Globus pallidus (tissue), 1 donor: ENCODE measurements at places on chromosomes 13 and 19.

DNA sequence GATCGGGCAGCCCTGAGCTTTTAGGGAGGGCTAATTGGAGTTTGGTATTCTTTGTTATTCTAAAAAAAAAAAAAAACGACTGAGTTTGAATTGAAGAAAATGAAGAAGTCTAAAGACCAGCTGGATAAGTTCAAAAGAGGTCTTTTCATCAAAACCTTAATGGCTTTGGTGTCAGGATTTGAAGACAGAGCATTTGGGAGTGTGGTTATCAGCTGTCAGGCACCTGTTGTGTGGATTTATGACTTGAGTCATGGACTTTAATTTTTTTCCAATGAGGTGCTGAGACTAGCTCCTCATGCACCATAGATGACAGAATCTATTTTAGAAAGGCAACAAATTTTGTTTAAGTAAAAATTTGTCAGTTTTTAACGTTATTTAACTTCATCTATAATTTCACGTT is 72.5 kb downstream of the FREM2 start:
- DNase-seq: no peak

DNA sequence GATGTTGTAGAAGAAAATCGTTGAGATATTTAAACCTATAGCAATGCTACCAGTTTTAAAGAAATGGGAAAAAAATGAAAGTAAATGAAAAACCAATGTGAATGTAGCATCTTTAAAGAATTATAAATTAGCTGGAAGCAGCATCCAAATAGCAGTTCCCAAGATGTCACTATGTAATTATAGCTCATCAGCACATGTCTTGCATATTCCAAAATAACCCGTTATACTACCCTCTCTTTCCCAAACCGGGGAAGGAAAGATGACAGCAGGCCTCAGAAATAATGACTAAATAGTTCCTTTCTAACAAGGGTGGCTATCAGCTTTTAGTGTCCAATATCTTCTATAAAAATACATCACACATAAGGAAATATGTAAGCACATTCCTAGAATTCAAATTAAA is 140.5 kb downstream of the FGF14 start:
- no peak for DNase-seq

DNA sequence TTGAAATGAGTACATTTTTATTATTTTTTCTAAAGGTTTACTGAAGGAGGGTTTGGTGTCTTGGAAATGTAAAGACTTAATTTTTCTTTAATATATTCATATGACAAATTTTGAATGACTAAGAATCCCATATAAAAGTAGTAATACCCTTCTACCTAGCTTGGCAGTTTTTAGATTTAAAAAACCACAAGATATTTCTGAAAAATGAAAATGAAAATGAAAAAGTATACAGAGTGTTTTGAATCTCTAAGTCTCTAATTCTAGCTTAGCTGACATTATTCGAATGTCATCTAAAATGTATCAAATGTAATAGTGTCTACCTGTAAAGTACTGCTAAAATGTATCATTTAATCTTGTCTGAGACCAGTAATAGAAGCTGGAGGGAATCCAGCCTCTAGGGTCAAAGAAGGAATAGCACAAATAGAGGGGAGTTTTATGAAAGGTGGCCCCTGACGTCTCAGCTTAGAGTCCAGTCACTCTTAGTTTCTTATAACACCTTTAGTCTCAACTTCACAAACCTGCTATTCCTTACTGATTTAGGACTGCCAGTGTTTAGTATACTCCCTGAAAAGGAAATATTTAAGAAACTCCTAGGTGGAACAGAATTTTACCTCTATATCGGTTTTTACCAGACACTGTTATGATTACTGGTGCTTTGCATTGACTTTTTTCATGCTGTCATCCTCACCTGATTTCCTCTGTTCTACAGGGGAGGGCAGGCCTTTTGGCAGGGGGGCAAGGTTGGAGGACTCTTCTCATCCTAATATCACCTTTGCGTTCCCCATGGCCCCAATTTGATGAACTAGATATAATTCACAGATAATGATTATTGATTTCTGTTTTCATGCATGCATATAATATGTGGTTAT is 16.2 kb upstream of the MIR17HG start:
- DNase-seq: no peak

GRCh38 chr19:49767381-49767780 is 580 bp downstream of the AP2A1 start:
- DNase-seq: no peak

- DNase-seq: no peak
These were observed 255.8 kb upstream of the DACH1 start for GRCh38 chr13:72122661-72123255.

GRCh38 chr19:38266981-38267597 is 2.7 kb downstream of the SPINT2 start:
- no peak for DNase-seq

DNA sequence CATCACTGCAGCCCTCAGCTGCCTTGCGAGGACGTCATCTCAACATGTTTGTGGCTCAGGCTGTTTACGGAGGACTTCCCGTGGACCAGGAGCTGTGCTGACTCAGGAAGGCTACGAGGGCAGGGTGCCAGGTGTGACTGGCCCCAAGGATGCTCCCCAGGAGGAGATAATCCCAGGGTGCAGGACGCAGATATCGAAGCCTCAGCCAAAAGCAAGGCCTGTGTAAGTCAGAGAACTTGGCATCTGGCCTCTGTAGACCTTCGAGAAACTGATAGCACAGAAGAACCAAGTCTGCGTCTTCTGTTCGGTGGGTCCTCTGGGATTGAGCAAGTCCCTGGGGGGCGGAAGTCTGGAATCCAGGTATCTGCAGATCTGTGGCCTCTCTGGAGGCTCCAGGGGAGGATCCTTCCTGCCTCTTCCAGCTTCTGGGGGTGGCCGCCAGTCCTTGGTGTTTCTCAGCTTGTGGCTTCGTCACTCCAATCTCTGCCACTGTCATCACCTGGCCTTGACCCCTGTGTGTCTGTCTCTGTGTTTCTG is 2.6 kb upstream of the DOHH start:
- DNase-seq: no peak

- DNase-seq: no peak
These were observed 381.0 kb downstream of the TSHZ3 start for GRCh38 chr19:30968210-30968609.

DNA sequence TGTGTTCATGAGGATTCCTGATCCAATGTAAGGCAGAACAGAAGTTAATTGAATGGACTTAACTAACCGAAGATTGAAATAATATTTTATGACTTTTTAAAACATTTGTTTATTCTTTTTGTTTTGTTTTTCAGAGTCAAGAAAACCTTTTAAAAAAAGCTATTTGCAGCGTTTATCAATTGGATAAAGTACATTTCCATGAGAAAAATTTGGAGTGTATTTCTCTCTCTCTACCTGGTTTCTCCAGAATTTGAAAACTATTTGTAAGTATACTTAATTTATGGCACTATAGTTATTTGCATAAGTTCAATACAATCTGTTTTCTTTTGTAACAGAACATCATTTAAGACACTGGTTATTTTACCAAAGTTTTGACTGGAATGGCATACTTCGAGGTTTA is 208.0 kb upstream of the UBL3 start:
- DNase-seq: no peak

DNA sequence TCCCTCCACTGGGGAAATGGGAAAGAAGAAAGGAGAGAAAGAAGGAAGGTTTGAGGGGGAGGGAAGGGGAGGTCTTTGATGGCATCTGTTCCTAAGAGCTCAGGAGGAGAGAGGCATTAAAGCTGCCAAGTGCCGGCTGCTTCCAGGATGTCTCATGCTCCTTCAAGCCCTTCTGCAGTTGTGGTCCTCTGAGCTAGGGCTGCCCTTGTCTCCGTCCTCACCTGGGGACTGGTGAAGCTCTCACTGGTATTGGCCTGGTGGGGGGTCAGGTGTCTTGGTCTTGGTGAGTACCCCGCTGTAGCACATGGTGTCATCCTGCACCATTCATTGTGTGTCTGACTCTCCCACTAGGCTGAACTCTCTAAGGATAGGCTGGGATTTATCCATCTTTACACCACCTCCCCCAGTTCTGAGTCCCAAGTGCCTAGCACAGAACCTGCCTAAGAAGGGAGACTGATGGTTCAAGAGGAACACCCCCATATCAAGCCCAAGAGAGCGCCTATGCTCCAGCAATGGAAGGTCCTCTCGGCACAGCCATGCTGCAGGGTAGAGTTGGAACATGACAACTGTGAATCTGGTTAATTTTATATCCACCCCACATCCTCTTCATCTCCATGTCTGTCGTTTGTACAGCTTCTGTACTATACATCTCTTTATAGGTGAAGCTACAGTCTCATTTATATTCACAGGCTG is 83.7 kb downstream of the AKAP11 start:
- DNase-seq: no peak

DNA sequence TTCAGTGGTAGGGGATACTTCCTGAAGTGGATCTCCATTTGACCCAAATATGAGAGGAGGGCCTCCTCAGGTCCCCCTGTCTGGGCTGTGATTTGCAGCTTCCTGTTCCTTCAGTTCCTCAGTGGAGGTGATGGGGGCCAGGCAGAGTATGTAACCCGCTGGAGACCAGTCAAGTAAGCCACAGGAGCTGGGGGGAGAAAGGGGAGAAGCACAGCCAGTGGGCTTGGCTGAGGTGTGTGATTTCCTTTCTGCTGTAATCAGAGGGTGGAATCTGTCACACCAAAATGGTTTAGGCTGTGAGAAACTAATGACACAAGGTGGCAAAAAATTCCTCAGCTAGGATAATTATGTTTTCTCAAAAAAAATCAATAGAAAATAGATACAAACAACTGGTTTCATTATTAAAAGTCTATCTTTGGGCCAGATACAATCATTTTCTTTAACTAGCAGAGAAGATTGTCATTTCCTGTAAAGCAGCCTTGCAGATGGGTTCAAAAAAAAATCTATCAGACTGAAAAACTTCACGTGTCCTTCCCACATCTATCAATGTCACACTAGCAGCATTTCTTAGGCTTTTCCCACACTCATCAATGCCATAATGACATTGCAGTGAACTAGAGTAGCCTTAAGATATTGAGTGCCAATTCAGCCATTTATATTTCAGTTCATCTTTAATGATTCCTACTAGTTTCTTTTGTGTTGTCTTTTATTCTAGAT is 1660.3 kb downstream of the EFNB2 start:
- no peak for DNase-seq

DNA sequence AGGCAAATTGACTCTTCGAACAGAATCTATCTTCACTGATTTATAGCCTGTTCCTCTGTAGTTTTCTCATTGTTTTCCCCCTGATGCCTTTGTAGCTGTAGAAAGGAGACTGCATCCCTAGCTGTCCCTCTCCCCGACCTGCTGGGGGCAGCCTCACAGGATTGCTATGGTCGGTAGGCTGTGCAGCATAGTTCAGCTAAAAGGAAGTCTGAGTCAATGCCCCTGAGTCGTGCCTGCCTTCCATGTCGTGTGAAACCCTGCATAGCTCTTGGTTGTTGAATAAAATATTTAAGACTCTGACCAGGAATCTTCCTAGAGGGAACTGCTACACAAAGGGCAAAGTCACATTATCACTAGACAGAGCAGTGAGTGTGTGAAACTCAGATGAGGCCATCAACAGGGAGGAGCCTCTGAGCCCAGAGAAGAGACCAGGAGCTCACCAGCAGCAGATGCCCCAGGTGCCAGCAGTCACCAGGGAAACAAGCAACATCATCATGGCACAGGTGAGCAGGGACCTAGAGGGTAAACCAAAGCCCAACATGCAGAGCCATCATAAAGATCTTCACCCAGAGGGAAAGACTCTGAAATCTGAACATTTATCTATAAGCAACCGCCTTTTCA is 108.4 kb upstream of the NBEA start:
- DNase-seq: no peak

DNA sequence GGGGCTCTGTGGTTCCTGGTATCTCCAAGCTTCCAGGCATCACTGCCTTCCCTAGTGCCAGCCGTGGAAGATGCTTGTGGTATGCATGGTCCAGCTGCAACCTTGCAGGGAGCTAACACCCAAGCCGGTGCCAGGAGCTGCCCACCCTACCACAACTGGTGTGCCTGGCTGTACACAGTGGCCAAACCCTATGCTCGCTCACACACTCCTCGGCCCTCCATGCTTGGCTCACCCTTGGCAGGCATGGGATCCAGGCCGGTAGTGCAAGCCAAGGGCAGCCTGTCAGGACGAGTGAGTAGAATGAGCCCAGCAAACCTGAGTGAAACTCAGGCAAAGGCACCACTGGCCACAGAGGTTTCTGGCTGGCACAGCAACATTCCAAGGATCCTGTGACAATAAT is 1676.0 kb downstream of the SLITRK1 start:
- no peak for DNase-seq

DNA sequence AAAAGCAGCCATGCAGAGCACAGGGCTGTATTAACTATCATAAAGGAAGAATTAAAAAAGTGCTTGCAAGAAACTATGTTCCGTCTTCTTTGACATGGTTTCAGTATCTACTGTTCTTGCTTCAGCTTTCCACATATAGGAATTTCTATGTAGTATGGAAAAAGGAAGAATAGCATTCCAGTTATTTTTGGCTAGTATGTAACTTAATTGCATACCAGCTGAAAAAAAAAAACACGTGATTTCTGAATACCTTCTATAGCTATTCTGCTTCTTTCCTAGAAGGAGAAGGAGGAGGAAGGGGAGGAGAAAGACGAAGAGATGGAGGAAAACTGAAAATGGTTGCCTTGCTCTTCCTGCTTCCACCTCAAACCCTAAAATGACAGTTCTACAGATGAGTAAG is 619.0 kb downstream of the KCTD12 start:
- DNase-seq: no peak

DNA sequence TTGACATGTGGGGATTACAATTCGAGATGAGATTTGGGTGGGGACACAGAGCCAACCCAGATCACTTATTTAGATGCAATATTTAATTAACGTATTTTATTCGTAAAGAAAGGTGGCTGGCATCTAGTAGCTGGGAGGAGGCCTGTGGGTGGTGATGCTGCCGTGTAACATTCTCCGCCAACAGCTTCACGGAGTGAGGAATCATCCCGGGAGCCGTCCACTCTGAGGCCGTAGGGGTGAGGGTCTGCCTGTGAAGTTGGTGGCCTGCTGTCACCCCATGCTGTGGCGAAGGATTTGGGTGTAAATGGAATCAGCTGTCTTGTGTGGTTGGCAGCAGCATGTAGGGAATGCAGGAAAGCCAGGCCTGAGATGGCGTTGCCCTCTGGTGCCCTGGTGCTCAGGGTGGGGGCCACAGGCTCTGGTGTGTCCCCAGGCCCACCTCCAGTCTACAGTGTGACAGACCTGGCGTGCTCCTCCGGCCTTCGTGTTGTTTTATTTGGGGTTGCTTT is 3.3 kb upstream of the TEX29 start:
- no peak for DNase-seq

- DNase-seq: peak; percentile 70
These were observed 12.8 kb upstream of the SELENOW start for GRCh38 chr19:47765523-47766358.

DNA sequence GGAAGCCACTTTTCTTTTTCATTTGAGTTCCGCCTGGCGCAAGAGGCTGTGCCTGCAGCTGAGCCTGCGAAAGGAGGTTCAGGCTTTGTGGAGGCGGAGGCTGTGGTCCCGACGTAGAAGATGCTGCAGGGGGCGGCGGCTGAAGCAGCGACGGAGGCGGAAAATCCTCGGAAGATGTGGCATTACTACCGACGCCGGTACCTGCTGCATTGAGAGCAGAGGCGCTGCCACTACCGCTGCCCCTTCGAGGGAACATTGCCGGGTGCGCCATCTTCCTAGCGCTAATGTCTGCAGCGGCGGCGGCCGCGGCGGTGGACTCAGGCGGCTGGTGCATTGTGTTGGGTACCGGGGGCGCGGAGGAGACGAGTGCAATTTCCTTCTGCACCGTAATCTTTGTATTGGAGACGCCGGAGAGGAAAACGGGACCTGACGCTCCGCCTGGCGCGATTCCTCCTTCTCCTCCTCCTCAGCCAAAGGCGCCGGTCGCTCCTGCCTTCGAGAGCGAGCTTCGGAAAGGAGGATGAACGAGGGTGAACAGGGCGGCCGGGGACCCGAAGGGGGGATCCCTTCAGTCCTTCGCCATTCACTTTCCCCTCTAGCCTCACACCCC is at the start of gene TSC22D1:
Gene TSC22D1 (minus strand): TSS at position 590 of the 610 bp plus-strand sequence. CDS start 256 bp downstream, at position 334.
- DNase-seq: peak; percentile 51

- no peak for DNase-seq
These were observed 158.8 kb downstream of the KDM4B start for GRCh38 chr19:5127717-5128116.
